Posterior vena cava (tissue), 2 donors: ENCODE measurements at places on chromosomes 6 and 20. TPM values are rescaled to one million over a fixed set of nuclear protein-coding genes. Genes with fewer than 3 reads are reported as not detected.

MOG gene
- total RNA-seq, result 0.69 TPM

CRISP3 gene
- 0.10 TPM for total RNA-seq

GRCh38 chr6:6811128-6812009 is 222.8 kb downstream of the LY86 start:
- DNase-seq, result no peak

GRCh38 chr6:144305567-144305966 is 20.4 kb downstream of the UTRN start:
- no peak for DNase-seq

ID1 gene
- 117 TPM for total RNA-seq

PTPN1 gene
- total RNA-seq, result 23.5 TPM

- no peak for DNase-seq
These were observed 18.0 kb downstream of the KLHL31 start for GRCh38 chr6:53647462-53648094.

FILIP1 gene
- total RNA-seq, result 40.3 TPM

GRCh38 chr20:38466983-38467382 is 5.7 kb upstream of the RALGAPB start:
- DNase-seq, result no peak

DNA sequence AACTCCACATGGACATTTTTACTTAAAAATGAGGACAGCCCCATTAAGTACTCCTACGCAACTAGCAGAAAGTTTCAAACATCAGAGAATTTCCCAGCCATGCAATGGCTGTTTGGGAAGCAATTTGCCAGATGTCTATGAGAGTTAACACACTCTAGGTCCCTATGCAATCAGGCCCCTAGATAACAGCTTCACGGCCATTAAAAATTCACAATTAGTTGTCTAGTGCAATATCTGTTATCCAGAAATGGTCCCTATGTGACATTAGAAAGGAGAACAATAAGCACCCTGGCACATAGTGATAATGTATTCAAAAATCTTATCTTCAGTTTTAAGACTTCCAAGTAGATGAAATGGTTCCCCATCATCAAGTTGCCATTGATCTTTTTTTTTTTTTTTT is 174.3 kb upstream of the NRSN1 start:
- DNase-seq, result no peak

XRN2 gene
- 45.9 TPM for total RNA-seq

GRCh38 chr6:143329323-143329722 is 121.2 kb downstream of the ADAT2 start:
- DNase-seq, result no peak

SKIC2 gene
- total RNA-seq, result 42.9 TPM

TRAPPC3L gene
- total RNA-seq, result 0.33 TPM

NOX3 gene
- total RNA-seq, result not detected

- DNase-seq, result no peak
These were observed 6.2 kb downstream of the ELMO2 start for GRCh38 chr20:46400253-46400652.

DNA sequence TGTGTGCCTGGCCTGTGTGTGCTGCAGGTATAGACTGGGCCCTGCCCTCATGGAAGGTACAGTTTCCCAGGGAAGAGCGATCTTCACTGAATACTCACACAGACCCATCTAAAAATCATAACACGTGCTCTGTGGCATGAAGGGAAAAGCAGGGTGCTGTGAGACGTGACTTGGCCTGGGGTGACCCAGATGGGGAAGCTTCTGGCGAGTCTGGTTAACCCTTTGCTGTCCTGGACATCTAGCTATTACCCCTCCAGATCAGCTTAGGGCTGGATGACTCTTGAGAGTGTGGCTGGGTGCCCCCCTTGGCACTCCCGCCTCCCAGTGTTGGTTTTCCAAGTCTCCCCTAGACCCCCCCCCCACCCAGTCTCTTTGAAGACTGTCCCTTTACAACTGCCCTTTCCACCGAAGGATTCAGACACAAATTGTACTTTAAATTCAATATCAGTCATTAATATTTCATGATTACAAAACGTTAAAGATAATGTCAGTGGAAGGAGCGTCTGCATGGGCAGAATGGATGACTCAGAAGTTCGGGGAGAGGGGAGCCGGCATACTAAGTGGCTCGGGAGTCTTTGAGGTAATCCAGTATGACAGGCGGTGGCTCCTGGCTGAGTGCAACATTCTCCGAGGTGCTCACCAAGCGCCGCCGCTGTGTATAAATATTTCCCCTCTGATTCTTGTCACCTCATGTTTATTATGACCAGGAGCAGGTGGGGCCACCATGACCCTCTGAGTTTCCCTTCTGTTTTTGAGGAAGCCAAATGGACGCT is 77.3 kb downstream of the CD40 start:
- no peak for DNase-seq

GRCh38 chr6:26290941-26291340 is 74.1 kb upstream of the BTN3A2 start:
- no peak for DNase-seq

LIN28B gene
- total RNA-seq, result not detected

CPNE5 gene
- 5.4 TPM for total RNA-seq

GRCh38 chr20:33434434-33434833 is 9.1 kb downstream of the SNTA1 start:
- no peak for DNase-seq

PRR3 gene
- total RNA-seq, result 8.3 TPM

GRCh38 chr6:699319-699718 is 6.4 kb upstream of the EXOC2 start:
- DNase-seq, result no peak

DNA sequence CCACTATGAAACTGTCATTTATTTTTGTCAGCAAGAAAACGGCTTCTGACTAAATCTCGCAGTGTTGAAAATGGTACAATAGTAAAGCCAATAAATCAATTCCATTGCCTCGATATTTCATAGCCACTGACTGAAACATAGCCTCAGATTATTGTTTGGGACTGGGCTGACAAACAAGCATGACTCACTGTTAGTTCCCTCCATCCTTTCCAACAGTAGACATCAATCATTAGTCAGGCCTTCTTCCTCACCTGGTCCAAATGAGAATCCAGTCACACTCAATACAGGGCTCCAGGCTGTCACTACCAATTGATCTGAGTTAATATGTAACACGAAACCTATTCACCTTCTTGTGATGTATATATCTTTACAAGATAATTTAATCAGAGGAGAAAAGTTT is 66.1 kb downstream of the ADGRB3 start:
- no peak for DNase-seq

DNA sequence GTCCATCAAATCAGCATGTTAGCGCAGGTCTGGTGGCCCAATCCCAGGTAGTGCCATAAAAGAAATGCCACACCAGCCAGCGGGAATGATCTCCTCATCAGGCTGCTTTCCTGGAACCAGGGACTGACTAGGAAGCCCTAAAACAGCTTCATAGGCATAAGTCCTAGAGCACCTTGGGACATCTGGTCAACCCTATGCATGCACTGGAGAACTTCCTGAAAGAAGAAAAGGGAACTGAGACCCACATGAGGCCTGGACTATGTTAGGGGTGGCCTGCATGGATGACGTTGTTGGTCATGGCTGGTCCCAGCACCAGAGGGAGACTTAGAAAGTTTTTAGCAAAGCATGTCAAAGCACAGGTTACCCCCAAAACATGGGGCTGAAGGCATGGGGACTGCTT is 7.6 kb upstream of the KCNK16 start:
- DNase-seq, result no peak

DNA sequence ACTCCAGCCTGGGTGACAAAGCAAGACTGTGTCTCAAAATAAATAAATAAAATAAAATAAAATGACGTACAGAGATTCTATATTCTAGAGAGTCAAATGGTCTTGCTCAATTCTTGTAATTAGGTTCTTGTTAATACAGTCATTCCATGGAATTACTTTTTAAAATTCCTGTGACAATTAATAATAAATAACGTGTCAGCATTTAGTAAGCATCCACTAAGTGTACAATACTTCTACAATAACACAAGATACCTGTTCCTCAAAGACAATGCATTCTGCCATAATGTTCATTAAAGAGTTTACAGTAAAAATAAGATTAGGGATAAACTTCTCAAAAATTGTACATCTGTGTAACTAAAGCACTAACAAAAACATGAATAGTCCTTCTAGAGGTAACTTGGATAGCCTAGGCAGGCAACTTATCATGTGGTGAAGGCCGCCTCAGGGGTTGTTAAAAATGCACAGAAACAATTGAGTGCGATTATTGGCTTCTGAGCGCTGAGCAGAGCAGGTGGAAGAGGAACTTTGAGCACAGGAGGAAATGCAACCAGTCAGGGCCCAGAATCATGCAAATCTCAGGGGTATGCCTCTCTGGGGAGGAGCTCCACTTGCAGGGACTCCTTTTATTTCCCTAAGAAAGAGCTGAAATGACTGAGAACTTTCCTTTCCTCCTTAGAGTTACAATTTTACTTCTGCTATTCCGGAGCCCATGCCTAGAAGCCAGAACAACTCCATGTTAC is 37.1 kb downstream of the QRSL1 start:
- DNase-seq, result no peak

GRCh38 chr6:147614501-147614900 is 106.0 kb downstream of the SAMD5 start:
- no peak for DNase-seq

GRCh38 chr6:18997375-18997826 is 610.3 kb downstream of the RNF144B start:
- DNase-seq, result no peak

- DNase-seq, result no peak
These were observed 73.2 kb downstream of the ATRN start for GRCh38 chr20:3543901-3544507.

DNA sequence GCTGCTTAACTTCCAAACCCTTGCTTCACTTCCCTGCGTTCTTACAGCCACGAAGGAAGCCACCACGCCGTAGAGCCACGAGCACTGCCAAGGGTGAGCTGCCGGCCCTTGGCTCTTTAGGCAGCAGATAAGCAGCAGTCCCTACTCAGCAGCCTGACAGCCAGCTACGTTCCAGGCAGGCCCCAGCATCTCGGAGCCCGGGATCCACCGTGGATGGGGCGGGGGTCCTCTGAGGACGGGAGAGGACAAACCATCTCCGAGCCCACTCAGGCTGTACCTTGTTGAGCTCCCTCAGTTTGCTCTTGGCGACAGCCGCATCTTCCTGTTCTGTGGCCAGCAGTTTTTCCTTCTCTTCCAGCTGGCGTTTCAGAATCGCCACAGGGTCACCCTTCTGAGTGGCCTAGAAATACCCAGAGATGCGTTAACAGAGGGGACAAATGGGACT is 40.5 kb downstream of the RRBP1 start:
- DNase-seq, result no peak
